ENCODE measurements at places on chromosomes 16 and 17.

DNA sequence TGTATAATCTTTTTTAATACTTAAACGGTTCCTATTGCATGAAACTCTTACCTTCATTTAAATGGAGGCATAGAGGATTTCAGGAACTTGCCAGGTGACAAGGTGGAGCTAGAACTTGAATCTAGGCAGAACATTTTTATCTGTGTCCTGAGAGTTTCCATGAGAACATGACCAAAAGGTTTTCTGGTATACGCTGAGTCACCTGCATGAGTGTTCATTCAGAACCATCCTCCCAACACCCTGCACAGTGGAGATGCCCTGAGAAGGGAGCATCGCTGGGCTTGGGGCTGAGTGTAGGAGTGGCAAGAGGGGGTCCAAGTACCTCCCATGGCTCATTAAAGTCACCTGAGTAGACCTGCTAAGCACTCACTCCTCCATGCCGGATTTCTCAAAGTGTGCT lies 169.7 kb upstream of the CACNG5 start:
- no peak for DNase-seq

GRCh38 chr16:57892447-57893096 lies 78.4 kb downstream of the CNGB1 start:
- DNase-seq = no peak

- DNase-seq = peak; percentile 79
These were observed 723 bp downstream of the TRIM37 start for GRCh38 chr17:59105852-59106462.

DNA sequence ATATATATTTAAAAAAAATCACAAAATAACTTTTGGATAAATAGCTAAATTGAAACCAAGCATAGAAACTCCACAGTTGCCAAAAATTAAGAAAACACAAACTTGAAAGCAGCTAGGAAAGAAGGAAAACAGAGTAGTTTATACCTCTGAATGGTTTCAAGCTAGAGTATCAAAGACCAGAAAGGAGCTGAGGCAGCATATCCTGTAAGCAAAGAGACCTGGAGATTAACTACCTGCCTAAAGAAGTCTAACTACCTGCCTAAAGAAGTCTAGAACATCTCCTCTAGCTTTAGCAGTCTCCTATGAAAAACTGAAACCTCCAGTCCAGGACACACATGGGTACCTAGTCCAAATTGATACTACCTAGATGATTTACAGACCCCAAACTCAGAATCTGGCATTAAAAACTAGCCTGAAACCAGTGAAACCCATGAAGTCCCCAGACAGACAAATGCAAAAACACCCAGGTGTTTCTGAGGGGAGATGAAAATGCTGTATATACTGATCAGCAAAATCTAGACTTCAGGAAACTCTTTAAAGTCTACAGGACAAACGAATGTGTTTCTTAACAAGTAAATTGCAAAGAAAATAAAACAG lies 17.6 kb downstream of the APPBP2 start:
- DNase-seq = no peak

GRCh38 chr17:72900654-72900971 lies 191.9 kb downstream of the SLC39A11 start:
- DNase-seq = no peak

- DNase-seq = no peak
These were observed 12.2 kb downstream of the CCR7 start for GRCh38 chr17:40552806-40553693.

DNA sequence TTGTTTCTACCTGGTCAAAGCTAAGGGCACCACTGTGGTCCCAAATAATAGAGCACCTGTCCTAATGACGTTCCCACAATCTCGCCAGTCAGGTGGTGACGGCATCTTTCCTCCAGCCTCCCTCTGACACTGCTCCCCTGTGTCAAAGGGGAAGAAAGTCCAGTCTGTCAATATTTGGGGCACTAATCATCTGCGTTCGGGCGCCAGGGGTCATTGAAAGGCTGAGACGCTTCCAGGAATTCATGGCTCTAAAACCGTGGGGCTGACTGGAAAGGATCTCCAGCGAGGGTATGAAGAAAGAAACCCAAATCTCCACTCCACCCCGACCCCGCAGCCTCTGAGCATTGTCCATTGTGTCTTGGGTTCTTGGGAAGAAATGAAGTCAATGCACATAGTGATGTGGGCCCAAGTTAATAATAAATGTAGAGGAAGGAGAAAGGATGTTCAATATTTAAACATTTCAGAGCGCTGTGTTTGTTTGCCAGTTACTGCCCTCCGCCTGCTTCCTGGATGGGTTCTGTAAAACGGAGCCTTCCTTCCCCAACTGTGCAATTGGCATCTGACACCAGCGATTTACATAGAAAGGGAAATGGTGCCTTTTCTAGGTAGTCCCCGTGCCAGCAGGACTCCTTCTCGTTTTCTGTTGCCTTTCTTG lies 103.2 kb downstream of the SOCS1 start:
- no peak for DNase-seq

- DNase-seq = no peak
These were observed 1.7 kb downstream of the YBX2 start for GRCh38 chr17:7292729-7293128.

DNA sequence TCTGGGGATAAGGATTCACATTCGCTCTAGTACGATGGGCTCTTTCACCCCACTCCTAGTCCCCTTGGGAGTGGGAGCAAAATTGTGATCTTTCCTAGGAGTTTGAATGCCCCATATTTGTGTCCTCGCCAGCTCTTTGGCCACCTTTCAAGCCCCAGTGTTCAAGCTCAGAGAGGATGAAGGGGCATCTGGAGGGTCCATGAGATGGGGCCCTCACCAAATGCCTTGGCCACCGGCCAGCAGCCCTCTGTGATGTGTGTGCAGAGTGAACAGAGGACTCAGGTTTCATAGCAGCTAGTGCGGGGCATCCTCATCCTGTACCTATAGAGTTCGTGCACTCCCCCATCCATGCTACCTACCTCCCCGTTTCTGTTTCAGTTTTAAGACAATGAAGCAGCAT lies 140.6 kb downstream of the RAB11FIP4 start:
- DNase-seq = no peak

GRCh38 chr16:1991135-1991551 lies 1.4 kb downstream of the SYNGR3 start:
- DNase-seq = peak; percentile 74

GRCh38 chr17:75228847-75229246 lies 23.4 kb downstream of the NUP85 start:
- no peak for DNase-seq

DNA sequence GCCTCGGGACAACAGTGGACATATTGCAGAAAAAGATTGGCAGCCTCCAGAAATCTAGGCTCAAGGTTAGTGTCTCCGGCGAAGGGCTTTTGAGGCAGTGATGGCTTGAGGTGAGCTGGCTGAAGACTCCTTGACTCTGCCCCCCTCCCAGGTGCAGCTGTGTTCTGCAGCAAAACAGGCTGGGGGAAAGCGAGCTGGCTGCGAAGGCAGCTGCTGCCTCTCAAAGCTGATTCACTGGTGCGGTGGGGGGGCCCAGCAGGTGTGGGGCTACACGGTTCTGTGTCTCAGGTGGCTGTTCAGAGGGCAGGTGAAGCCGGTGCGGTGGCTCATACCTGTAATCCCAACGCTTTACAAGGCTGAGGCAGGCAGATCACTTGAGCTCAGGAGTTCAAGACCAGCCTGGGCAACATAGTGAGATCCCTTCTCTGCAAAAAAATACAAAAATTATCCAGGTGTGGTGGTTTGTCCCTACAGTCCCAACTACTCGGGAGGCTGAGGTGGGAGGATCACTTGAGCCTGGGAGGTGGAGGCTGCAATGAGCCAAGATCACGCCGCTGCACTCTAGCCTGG lies 22.9 kb downstream of the C16orf96 start:
- DNase-seq = no peak

- no peak for DNase-seq
These were observed 32.7 kb upstream of the AXIN2 start for GRCh38 chr17:65593855-65594845.

- DNase-seq = no peak
These were observed 81.7 kb downstream of the GOSR1 start for GRCh38 chr17:30558686-30559545.

- DNase-seq = no peak
These were observed 110.2 kb downstream of the SOCS1 start for GRCh38 chr16:11145819-11146211.

- no peak for DNase-seq
These were observed 21.5 kb downstream of the IFT140 start for GRCh38 chr16:1590366-1590765.

DNA sequence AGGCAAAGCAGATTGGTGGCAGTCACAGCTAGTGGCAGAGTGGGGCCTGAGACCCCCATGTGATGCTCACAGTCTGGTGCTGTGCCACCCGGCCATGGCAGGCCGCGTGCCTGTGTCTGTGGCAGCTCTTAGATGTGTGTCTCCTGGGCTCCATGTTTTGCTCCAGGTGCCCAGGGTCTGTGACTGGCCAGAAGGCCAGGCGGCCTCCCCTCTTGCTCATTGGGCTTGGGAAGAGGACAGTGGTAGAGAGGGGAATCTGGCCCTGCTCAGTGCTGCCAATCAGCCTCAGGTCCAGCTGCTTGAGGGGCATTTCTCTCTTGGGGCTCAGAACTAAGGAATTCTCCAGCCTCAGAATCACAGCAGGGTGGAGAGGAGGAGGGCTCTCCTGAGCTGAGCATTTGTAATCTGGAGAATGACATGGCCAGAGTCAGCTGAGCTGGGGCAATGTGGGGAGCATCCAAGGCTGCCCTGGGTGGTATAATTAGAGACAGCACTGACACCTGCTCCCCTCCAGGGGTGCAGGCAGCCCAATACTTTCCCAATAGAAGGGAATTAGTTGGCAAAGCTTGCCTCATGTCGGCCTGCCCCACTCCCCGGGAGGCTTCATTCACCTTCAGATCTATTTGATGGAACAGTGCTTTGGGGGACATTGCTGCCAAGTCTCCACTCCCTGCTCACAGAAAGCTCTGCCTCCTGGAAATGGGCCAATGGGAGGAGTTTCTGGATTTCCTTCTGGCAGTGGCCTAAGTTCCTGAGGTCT lies 2.7 kb upstream of the LASP1NB start:
- DNase-seq = no peak
